Stimulated activated CD4-positive, alpha-beta T cell treated with anti-CD3 and anti-CD28 coated beads, TNF-alpha, amount 100 ng/mL, for 24 hours (primary cell): ENCODE measurements at places on chromosomes 5 and 9.

- no peak for DNase-seq
Observed at GRCh38 chr5:175219366-175219765, 224.6 kb downstream of the DRD1 start.

- no peak for DNase-seq
Observed at GRCh38 chr9:36764364-36765076, 191.8 kb downstream of the MELK start.

DNA sequence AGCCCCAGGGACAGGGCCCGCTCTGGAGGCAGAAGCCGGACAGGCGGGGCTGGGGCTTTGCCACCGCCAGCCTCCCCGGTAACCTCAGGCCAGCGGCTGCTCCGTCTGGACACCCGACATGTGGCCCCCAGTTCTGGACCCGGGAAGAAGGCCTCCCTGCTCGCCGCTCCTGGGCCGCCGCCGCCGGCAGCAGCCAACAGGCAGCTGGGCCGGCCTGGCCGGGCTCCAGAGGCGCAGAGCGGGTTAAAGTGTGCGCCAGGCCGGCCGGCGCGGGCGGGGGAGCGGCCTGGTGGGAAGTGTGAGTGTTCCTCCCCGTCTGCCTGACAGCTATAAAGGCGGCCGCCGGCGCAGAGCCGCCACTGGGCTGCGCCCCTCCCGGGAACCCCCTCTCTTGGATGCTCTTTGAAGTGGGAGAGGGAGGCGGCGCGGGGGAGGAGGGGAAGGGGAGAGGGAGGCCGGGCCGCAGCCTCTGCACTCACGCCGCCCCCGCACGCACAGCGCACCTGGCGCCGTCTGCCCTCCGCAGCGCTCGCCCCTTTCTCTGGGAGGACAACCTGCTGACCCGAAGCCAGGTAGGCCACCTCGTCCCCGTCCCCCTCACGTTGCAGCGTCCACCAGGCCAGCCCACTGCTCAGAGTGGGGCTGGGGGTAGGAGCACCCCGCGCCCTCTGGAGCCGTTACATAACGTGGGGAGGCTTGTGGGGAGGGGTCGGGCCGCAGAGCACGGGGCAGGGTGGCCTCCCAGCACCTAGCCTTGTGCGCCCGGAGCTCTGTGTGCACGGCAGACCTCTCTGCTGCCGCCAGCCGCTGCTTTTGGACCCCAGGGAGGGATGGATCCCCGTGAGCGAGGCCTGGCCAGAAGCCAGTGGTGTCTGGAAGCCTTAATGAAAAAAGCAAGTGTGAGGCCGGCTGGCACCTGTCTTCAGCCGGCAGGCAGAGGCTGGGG lies at the start of gene ADAMTSL2:
ADAMTSL2 (plus strand) TSS at position 359 of the 946 bp plus-strand sequence. CDS start 2,009 bp downstream, outside the sequence.
- peak; percentile 10 for DNase-seq

- DNase-seq = peak; percentile 24
Observed at GRCh38 chr9:15357050-15357653, 50.1 kb upstream of the TTC39B start.

DNA sequence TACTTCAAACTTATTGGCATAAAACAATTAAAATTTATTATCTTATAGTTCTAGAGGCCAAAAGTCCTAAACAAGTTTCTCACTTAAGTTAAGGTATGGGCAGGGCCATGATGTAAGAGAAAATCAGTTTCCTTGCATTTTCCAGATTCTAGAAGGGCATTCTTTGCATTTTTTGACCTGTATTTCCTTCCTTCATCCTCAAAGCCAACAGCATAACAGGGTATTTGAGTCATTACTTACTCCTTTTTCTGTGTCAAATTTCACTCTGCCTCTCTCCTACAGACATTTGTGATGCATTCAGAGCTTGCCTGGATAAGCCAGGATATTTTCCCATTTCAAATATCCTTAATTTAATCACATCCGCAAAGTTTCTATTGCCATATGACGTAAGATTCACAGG lies 1499.0 kb downstream of the EFNA5 start:
- DNase-seq = no peak

DNA sequence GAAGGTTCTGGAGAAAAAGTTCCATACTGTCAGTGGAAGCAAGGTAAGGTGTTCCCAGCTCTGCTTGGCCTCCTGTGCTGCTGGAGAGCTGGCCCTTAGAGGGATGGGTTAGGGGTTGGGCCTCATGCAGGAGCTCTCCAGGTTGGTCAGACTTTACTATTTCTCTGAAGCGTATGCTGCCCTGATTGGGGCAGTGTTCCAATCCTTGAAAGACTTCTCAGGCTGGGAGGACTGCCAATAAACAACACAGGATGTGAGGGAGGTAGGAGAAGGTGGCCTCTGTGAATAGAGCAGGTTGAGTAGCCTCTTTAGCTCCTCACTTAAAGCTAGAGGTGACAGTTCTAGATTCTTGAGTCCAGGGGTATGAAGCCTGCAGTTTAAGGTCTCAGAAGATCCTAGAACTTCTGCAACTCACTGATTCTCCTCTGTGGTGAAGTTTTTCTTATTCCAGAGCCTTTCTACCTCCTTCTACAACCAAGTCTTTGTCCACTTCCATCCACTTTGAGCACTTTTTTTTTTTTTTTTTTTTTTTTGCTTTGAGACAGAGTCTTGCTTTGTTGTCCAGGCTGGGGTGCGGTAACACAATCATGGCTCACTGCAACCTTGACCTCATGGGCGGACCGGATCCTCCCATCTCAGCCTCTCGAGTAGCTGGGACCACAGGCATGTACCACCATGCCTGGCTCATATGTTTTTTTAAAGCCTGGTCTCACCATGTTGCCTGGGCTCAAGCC lies 3.0 kb downstream of the HNRNPAB start:
- no peak for DNase-seq

- DNase-seq = no peak
Observed at GRCh38 chr5:136689552-136689951, 324.2 kb upstream of the TRPC7 start.

GRCh38 chr5:89071941-89072331 lies 189.0 kb upstream of the MEF2C start:
- DNase-seq = no peak

DNA sequence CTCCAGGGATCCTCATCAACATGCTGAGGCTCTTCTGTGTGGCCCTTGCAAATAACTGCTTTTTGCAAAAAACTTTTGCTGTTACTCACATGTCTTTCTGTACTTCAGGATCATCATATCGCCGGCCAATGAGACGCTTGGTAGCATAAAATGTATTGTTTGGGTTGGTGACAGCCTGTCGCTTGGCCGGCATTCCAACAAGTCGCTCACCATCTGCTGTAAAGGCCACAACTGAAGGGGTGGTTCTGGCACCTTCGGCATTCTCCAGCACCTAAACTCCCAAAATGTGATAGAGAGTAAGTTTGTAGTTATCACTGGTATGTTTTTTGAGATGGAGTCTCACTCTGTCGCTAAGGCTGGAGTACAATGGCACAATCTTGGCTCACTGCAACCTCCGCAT lies 4.3 kb downstream of the HSPA9 start:
- no peak for DNase-seq

GRCh38 chr9:1202512-1203280 lies 152.5 kb downstream of the DMRT2 start:
- no peak for DNase-seq
